Occipital lobe (tissue), 3 donors: ENCODE measurements at places on chromosomes 3 and 15. TPM values are rescaled to one million over a fixed set of nuclear protein-coding genes. Genes with fewer than 3 reads are reported as not detected.

Gene KLHL40
- not detected for total RNA-seq

DNA sequence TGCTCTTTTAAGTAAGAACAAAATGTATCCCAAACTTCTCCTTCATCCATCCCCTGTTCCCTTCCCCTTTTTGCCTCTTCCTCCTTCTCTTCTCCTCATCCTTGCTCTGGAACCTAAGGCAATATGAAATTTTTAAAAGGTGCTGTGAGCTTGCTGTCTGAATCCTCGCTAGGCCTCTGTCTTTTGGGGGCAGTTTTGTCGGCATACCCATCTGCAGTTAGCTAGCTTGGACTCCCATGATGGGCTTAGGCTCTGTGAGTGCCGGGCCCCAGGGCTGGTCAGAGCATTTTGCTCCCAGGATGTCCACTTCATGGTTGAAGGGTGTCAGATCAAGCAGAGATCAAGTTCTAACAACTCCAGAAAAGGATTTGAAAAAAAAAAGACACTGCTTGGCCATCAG, 18.6 kb downstream of the ZIC1 start:
- DNase-seq: no peak

DNA sequence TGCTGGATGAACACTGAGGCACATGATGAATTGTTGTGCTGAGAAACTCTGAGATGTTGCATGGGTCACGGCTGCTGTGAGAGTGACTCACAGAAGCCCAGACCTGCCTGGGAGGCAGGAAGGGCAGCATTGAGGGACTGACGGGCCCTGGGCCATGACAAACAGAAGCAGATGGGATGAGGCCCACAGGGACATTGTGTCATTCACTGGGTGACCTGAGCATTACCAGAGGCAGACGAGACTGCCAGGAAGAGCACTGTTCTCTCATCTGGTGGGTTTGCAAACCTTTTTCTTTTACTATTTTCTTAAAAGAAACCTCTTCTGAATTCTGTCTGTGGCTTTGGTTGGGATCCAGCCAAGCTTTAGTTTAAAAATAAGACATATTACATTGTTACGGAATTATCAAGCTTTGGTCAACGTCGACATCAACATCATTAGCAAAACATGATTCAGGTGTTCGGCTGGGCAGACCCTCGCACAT, 67.8 kb downstream of the BDH1 start:
- DNase-seq: no peak

DNA sequence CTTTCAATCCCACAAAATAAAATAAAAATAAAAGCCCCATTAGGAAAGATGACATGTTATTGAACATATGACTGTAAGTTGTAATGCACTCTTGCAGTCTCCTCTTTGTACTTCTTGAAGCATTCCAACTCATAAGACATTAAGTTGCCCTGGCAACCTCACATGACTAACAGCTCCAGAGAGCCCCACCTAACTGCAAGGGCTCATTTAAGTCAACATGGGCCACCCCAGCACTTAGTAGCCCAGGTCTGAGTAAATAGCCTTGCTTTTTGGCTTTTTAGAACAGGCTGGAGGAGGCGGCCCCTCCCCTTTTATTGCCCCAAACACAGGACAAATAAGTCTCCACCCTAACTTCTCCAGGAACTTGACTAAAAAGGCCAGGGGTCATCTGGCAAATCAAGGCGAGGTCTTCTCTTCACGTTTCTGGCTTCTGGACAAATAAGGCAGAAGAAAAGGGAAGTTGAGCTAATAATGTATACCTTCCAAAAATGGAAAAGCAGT, 135.1 kb downstream of the TMCO5A start:
- DNase-seq: no peak

DNA sequence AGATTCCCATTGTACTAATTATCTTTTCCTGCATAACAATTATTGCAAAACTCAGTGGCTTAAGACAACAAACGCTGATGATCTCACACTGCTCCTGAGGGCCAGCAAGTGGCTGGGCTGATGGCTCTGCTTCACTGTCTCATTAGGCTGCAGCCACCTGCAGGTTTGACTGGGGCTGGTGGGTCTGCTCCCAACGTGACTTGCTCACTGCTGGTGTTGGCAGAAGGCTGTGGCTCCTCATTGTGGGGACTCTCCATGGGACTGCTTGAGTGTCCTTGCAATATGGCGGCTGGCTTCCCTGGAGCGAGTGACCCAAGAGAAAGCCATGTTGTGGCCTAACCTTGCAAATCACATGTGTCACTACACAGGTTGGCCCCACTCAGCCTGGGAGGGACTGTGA, 71.1 kb downstream of the PLXNA1 start:
- DNase-seq: no peak

DNA sequence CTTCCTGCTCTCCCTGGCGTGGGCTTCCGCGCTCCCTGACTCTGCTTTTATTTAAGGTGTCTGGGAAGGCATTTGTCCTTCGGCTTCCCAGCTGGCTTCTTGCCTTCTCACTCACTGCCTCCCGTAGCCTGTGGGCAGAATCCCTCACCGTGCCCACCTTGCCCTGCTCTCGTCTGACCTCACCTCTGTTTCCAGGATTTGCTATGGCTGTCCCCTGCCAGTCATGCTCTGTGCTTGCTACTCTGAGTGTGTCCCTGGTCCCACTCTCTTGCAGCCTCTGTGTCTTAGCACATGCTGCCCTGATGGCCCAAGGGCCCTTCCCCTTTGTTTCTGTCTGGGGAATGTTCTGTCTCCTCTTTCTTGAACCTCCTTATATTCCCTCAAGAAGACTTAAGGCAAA, 26.2 kb downstream of the LPP start:
- no peak for DNase-seq

Gene LTF
- 3.6 TPM for total RNA-seq

GRCh38 chr3:35932995-35933394, 293.7 kb downstream of the ARPP21 start:
- DNase-seq: no peak

Gene COL6A5
- under 0.01 TPM for total RNA-seq

- DNase-seq: no peak
Measured at GRCh38 chr3:140748-141330, 55.7 kb upstream of the CHL1 start.

Gene IGSF11
- total RNA-seq: 11.9 TPM

Gene NUSAP1
- 20.7 TPM for total RNA-seq

DNA sequence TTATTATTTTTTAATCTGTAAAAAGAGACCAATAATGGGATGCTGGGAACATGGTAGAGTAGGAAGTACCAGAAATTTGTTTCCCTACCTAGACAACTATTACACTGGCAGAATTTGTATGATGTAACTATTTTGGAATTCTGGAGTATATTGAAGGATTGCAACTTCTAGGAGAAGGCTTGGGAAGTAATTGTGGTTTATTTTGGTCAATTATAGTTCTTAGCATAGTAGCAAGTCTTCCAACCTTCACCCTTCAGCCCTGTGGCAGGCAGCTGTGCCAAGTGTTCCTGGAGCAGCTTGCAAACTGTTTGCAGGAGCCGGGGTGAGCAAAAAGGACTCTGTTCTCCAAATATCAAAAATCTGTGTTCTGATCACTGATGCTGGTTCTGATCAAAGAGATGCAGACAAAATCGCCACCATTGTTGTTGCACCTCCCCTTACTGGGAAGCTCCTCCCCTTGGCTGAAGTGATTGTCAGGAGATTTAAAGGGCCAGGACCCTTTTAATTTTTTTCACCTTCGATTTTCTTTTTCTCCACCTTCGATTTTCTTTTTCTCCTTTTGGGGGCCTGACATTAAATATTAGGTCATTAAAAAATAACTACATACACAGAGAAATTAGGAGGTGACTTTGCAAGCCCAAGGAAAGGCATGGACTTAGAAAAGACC, 363.3 kb downstream of the SLC9A9 start:
- no peak for DNase-seq

DNA sequence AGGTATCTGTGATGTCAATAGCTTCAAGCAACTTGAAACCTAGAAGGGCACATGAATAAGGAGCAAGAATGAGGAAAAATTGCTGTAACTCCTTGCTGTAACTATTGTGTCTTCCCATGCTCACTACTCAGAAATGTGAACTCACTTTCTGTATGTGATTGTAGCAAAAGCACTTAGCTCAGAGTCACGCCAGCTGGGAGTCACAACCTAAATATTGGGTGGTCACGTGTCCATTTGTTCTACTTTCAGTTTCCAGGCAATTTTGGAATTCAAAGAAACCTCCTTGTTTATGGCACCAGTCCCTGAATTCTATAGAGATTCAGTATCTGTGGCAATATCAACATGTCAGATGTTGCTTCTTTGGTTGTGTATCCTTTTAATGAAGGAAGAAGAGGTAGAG, 241.6 kb upstream of the AZI2 start:
- DNase-seq: no peak

Gene NEK10
- 25.7 TPM for total RNA-seq

Gene AHSG
- total RNA-seq: 0.47 TPM
